ENCODE measurements at places on chromosomes 11 and 22.

- DNase-seq: no peak
Measured at GRCh38 chr11:125762445-125762844, 16.2 kb downstream of the PATE2 start.

GRCh38 chr22:45577746-45578523, 75.3 kb downstream of the FBLN1 start:
- peak; percentile 29 for DNase-seq

DNA sequence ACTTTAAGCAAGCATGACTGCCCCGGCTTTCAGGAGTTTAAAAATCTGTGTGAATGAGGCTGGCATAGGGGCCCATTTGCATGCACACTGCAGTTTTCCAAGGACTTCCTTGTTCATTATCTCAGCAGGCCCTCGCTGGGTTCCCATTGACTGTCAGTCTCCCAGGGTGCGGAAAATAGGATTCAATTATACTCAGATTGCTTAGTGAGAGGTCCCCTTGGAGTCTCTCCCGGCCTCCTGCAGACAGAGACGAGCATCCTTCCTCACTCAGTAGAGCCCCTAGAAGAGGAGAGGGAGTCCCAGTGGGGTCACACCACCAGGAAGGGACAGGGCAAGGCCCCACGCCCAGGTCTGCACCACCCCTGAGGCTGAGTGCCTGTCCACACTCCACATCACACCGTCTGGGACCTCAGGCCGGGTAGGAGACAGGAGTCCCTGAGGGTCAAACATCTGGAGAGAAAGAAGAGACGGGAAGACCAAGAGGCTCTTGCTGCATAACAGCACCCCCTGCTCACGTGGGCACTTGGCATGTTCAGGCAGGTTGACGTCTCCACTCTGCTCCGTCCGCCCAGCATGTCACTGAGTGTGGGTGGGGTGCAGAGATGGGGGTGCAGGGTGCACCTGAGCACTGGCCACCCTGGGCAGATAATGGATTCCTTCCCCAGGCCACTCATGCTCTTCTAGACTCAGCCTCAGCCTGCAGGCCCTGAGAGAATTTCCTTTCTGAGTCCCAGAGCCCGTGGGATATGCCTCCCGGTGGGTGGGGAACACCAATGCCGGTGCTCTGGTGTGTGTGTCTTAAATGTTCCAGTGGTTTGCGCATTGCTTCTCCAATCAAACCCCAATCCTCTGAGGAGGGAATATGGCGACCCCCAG, 58.8 kb downstream of the MCM5 start:
- DNase-seq: no peak

GRCh38 chr11:92865352-92865751, 104.1 kb upstream of the MTNR1B start:
- DNase-seq: no peak

- DNase-seq: no peak
Measured at GRCh38 chr22:35219012-35219411, 38.3 kb upstream of the HMGXB4 start.

- no peak for DNase-seq
Measured at GRCh38 chr11:109658190-109658589, 236.2 kb downstream of the C11orf87 start.

- no peak for DNase-seq
Measured at GRCh38 chr11:1760351-1761109, 3.2 kb downstream of the CTSD start.

- DNase-seq: no peak
Measured at GRCh38 chr11:112453601-112454577, 193.2 kb upstream of the PLET1 start.
